CD4-positive, alpha-beta T cell treated with Interleukin-6 for 4 hours (primary cell): ENCODE measurements at places on chromosomes 4 and X.
A peak's percentile ranks its signal among the peaks of the same experiment; 100 is the strongest.

DNA sequence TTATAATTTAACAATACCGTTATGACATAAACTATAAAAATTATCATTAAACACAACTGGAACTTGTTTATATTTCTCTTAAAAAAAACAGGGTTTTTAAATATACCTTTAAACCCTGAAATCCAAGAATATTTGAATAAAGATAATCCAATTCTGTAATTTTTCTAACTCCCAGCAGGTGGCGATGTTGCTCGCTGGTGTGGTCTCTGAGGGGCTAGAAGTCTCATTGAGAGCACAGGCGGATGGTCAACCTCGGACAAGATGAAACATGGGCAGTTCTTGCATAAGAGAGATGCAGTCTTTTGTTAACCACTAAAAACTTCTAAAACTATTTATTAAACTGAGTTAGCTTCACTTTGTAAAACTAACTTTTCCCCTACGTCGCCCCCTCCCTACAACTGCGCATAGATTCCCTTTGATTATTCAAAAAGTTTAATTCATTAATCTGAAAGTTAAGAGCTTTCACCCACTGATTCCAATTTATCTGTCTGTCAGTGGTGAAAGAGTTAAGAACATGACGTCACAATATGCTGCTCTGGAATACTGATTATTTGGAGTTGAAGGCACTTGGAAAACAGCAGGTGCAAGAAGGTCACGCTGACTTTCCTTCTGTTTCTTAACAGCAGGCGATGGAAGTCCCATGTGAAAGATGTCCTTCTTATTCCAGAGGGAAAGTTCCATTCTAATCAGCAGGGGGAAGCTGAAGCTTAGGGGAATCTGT, 29.5 kb downstream of the DMP1 start:
- peak; percentile 36 for DNase-seq

- DNase-seq, result no peak
These were observed 242.4 kb downstream of the TMA16 start for GRCh38 chr4:163736876-163737275.

DNA sequence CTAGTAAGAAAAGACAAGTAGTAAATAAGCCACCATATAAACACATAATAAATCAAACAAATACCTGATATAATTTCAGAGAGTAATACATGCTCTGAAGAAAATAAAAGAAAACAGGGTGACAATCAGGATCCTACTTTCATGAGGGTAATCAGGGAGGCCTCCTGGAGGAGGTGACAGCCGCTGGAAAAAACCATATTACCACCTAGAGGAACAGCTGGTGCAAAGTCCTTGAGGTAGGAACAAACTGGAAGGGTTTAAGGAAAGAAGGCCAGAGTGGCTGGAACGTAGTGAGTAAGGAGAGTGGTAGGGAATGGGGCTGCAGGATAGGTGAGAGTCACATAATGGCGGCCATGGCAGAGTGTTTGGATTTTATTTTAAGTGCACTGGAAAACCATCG, 19.1 kb upstream of the PLAC1 start:
- no peak for DNase-seq

DNA sequence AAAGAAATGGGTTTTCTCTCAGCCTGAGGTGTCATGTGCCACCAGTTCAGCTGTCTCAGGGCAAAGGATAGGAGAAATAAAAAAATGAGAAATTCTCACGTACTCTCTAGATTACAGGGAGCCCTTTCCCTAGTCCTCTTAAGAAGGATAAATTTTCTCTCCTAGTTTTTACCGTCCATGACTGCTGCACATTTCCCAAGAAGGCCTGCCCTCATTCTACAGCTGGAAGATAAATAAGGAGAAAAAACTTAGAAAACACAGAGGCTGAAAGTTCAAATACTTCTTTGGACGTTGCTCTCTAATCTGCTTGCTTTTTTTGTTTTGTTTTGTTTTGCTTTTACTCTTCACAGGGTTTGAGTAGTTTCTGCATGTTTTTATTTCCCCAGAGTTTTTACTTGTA, 211.9 kb downstream of the DCAF12L2 start:
- DNase-seq, result no peak

- DNase-seq, result no peak
These were observed 79.5 kb downstream of the AFF1 start for GRCh38 chr4:87014284-87014782.

GRCh38 chr4:3202836-3203820, 45.8 kb upstream of the MSANTD1 start:
- peak; percentile 39 for DNase-seq

GRCh38 chr4:174134361-174134760, 149.1 kb downstream of the FBXO8 start:
- no peak for DNase-seq

GRCh38 chr4:26856906-26857277, 3.7 kb upstream of the STIM2 start:
- DNase-seq, result no peak

DNA sequence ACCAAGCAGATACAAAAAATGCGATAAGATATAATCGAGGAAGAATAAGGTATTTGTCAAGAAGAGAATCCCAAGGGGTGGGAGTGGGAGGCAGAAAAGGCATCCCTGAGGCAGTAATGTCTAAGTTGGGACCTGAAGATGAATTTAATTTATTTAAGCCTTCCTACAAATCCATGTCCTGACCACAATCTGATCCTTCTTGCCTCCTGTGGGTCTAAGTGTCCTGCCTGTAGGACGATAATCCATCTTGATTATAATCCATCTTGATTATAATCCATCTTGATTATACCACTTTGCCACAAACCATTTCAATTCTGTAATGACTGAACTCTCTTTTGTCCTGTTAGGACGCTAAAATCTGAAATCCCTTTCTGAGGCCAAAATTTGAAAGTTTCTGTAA, 130.2 kb downstream of the COL25A1 start:
- DNase-seq, result no peak

- DNase-seq, result no peak
These were observed 4.0 kb upstream of the ZFX start for GRCh38 chrX:24145303-24146186.

DNA sequence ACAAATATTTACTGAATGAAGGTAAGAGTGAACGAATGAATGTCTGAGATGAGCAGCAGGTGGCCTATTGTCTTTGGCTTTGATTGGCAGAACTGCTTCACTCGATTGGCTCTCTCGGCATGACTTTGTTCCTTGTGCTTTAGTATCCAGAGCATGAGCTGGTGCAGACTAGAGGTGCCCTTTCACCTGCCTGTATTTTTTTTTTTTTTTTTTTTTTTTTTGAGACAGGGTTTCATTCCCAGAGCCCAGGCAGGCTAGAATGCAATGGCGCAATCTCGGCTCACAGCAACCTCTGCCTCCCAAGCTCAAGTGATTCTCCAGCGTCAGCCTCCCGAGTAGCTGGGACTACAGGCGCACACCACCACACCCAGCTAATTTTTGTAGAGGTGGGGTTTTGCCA, 38.9 kb downstream of the SRPX2 start:
- DNase-seq, result no peak

DNA sequence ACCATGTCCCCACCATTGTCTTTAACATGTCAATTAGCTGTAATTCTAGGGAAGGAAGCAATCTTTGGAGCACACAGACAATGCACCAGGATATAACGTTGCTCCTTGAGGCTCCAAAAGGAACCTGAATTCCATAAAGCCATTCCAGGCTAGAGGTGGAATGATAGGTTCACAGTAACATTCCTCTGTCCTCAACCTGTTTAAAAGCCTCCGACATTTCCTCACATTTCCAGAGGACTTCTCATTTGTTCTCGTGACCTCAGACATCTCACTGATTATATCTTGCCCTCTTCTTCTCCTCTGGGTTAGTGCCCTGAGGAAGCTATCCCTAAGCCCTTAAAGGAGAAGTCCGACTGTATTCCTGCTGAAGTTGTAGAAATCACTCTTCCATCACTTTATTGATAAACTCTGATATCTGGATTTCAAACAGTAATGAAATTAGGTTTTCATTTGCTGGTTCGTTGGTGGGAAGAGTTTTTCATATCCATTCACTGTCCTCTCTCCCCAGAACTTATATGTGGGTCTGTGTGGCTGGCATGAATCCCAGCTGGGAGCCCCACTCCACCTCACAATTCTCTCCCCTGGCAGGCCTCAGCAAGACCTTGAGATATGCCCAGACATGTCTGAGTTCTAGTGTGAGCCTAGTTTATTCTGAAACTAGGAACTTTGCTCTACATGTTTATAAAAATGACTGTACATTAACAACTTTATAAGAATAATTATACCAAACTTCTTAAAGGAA, 44.2 kb upstream of the PRSS12 start:
- no peak for DNase-seq

- no peak for DNase-seq
These were observed 180.7 kb downstream of the PDGFC start for GRCh38 chr4:156790866-156791265.

GRCh38 chrX:140503714-140504351, 1.0 kb downstream of the SOX3 start:
- no peak for DNase-seq
